ENCODE measurements at places on chromosomes 1 and 21.
A peak's percentile ranks its signal among the peaks of the same experiment; 100 is the strongest.

- no peak for DNase-seq
These were observed 19.1 kb upstream of the TMEM183A start for GRCh38 chr1:202987922-202988583.

GRCh38 chr1:70688580-70688979 lies 277.5 kb downstream of the CTH start:
- no peak for DNase-seq

DNA sequence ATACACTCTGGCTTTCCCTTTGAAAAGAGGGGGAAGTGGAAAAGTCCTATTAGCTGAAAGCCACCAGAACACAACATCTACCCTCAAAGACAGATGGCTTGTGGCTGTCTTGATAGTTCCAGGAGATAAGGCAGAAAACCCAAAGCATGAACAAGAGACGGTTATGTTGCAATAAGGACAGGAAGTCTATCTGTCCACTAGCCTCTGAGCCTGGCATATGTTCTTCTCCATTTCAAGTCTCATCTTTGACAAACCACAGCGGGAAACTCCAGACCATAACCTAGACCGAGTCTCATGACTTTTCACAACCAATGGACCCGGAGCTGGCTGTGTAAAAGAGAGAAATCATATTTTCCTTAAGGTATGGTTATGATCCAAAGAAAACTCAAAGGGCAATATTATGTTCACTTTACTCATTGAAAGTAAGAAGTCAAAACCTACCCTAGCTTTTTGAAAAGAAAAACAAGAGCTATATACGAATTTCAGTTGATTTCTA lies 33.8 kb downstream of the DUSP10 start:
- peak; percentile 16 for DNase-seq

GRCh38 chr1:36350659-36351226 lies 27.3 kb upstream of the EVA1B start:
- no peak for DNase-seq

DNA sequence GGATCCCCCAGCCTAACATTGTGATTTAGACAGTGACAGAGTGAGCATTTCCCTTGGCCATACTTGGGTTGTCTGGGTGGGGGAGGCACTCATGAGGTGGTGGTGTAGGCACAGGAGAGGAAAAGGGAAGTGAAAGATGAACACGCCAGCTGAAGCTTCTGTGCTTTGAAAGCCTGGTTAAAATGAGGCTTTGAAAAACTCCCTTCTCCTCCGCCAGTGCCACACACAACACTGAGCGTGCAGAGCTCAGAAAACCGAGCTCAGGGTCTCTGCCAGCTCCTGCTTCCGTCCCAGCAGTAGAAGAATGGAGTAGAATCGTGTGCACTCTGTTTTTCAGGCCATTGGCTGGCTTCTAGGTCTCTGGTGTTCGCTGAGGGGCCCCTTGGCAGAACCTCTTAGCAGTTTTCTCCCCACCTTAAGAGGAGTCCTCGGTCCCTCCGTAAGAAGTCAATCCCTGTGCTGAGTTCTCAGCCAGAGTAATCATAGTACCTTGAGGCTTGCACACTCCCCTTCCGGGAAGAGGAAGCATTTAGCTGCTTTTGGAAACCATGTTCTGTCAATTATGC lies 12.9 kb downstream of the PLEKHM2 start:
- DNase-seq = no peak

DNA sequence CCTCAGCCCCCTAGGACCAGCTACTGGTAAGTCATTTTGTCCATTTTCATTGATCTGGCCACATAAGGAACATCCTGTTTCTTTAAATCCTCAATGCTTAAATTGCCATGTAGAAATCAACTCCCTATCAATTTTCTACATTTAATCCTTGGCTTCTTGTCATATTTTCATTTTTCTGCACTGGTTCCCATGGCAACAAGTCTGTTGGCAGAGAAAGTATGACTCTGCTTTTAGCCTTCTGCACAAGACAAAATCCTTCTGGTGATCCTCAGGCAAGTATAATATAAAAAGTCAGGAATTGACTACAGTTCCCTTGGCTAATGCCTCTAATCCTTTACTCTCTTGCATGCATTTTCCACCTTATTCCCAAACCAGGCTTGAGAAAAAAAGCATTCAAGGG lies 65.0 kb downstream of the LRRC40 start:
- DNase-seq = no peak

- no peak for DNase-seq
These were observed 30.5 kb downstream of the HEYL start for GRCh38 chr1:39608921-39609320.

DNA sequence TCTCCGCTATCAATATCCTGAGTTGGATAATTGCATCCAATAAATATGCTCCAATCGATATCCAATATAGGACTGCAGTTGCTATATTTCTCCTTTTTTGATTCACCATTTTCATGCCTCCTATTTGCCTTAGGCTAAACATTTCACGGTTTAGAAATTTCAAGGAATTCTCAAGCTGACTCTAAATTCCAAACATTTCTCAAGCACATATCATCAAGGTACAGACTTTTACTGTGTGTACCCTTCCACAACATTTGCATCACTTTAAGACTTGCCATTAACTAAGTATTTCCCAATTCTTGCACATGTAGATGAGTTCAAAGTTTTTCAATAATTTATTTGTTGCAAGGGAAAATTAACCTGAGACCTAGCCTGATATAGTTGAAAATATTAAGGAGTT lies 795.2 kb upstream of the TMPRSS15 start:
- no peak for DNase-seq

- DNase-seq = no peak
These were observed 21.8 kb downstream of the EDN2 start for GRCh38 chr1:41462680-41463004.

DNA sequence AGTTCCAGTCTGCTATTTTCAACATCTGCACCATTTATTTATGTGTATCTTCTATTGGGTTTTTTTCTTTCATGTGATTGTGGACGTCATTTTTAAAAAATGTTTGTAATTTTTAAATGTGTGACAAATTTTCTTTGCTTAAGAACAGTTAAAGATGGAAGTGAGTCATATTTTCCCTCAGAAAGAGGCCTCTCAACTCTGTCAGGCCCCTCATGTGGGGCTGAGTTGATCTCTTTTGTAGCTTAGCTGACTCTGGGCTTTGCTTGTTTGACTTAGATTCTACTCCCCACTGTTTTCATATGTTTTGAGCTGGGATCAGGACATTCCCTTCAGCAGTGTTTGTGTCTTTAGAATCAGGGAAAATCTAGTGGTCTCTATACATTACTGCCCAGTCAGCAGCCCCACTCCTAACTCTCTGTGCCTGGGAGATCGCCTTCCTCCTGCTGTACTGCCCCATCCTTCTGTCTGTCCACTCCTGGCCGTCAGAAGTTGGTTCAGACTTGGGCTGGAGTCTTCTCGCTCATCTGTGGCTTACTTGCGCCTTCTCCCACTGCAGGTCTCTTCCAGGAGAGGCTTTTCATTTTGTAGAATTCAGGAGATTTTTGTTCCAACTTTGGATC lies 137.4 kb downstream of the DYRK1A start:
- DNase-seq = no peak

DNA sequence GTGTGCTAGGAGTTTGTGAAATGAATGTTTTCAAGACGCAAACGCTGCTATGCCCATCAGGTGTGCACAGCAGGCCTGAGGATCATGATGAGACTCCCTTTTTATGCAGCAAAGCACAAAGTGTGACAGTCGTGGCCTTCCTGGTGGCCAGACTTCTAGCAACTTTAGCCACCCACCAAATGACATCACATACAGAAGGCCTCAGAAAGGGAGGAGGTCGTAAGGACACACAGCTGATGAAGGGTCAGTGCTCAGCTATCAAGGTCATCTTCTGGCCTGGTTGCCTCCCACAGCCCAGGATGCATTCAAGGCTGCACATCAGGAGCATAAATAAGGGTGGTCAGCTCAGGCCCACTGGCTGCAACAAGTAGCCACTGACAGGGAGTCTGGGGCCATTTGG lies 36.6 kb downstream of the BMP8A start:
- DNase-seq = no peak

- DNase-seq = no peak
These were observed 28.0 kb upstream of the FOXO6 start for GRCh38 chr1:41333146-41333784.

- DNase-seq = no peak
These were observed 230.8 kb downstream of the BARHL2 start for GRCh38 chr1:90486134-90486824.

DNA sequence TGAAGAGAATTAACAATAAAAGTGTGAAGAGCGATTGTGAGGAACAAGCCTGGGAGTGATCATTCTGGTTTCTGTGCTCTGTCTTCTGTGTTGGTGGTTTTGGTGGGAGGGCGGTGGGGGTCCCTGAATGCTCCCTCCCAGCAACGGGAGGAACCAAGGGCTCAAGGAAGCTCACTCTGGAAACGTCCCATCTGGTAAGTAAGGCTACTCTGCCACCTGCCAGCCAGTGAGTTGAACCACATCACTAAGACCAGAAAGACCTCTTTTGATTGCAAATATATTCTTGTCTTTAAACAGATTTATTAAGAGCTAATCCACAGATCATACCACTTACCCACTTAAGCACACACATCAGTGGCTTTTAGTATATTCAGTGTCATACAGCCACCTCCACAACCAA lies 125.0 kb downstream of the PRDM2 start:
- DNase-seq = no peak

GRCh38 chr1:112021263-112021662 lies 31.8 kb upstream of the KCND3 start:
- no peak for DNase-seq

DNA sequence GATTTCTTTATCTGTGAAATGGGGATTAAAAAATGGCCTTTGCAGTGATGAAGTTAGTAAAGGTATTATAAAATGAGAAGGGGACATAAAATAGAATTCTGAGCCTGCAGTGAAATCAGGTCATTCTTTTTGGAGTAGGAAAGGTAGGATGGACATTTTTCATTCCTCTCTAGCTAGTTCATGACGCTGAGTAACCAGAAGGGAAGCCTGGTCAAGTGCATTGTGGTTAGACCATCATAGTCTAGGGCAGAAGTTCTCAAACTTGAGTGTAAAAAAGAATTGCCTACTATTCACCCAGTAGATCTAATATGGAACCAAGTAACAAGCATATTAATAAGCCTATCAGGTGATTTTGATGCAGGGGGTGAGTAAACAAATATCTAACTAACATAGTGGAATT lies 50.8 kb downstream of the TGFB2 start:
- DNase-seq = no peak

DNA sequence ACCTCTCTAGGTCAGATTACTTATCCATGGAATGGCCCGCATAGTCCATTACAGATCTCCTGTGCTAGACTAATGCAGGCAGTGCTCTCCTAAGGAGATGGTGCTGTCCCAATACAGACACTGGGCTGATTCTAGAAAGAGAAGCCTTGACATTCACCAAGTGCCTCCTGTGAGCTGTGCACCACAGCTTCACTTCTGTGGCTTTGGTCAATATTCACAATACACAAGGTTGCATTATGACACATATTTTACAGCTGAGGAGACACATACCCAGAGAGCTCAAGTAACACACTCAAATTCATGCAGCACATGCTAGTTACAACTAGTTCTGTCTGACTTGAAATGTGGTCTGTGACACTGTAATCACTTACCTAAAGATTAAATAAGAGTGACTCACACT lies 59.4 kb upstream of the LRRC8B start:
- no peak for DNase-seq

DNA sequence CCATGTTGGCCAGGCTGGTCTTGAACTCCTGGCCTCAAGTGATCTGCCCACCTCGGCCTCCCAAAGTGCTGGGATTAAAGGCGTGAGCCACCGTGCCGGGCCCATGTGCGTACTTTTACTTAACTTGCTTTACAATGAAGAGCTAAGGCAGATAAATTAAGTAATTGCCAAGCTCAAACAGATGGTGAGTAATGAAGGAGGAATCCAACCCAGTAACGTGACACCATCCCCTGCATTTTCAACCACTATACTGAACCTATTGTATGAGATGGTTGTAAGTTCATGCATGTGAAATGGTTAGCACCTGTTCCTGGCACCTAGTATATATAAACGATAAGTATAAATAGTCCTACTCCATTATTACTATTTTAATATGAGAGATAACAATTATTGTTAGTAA lies 588.0 kb upstream of the BEND5 start:
- no peak for DNase-seq

- DNase-seq = no peak
These were observed 3.3 kb downstream of the USP24 start for GRCh38 chr1:55211863-55212262.

- DNase-seq = no peak
These were observed 188.0 kb upstream of the C21orf91 start for GRCh38 chr21:18007121-18007520.

DNA sequence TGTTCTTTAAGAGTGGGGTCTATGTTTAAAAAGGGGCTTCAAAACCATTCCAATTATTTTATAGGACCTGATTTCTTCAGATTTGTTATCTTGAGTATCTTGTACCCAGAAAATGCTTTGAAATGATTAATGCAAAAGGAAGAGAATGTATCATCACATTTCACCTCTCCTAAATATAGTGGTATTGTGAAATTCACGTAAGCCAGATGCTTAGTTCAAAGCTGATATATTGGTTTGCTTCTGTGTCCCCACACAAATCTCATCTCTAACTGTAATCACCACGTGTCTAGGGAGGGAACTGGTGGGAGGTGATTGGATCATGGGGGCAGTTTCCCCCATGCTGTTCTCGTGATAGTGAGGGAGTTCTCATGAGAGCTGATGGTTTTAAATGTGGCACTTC lies 8.5 kb downstream of the SOAT1 start:
- no peak for DNase-seq

GRCh38 chr1:33222381-33222780 lies 33.9 kb upstream of the ZNF362 start:
- no peak for DNase-seq

GRCh38 chr1:114270718-114271117 lies 117.0 kb upstream of the SYT6 start:
- DNase-seq = no peak

DNA sequence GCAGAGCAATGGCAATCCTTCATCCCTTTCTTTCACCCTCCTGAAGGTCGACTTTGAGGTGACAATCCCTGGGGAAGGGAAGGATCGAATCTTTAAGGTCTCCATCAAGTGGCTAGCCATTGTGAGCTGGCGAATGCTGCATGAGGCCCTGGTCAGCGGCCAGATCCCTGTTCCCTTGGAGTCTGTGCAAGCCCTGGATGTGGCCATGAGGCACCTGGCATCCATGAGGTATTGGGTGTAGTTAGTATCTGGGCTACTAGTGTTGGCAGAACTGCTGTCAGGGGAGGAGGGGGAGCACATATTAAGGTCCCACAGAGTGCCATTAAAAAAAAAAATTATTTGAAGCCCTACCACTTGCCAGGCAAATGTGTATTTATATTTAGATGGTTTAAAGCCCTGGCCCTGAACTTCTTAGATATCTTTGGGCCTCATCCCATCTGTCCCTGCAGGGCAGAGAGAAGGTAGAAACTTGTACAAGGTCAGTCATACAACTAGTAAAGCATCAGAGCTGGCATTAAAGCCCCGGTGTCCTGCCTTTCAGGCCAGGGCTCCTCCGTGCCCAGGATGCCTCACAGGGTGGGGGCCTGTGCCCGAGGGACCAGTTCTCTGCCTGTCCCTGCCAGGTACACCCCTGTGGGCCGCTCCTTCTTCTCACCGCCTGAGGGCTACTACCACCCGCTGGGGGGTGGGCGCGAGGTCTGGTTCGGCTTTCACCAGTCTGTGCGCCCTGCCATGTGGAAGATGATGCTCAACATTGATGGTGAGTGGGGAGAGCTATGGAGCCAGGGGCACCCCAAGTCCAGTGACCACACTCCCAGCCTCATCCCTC lies 10.3 kb downstream of the AGO1 start:
- DNase-seq = no peak
